ENCODE measurements at places on chromosomes 12 and 14.
A peak's percentile ranks its signal among the peaks of the same experiment; 100 is the strongest.

- peak; percentile 32 for DNase-seq
Measured at GRCh38 chr14:81211844-81212243, 8.9 kb downstream of the GTF2A1 start.

- no peak for DNase-seq
Measured at GRCh38 chr12:68479261-68479895, 131.3 kb upstream of the RAP1B start.

DNA sequence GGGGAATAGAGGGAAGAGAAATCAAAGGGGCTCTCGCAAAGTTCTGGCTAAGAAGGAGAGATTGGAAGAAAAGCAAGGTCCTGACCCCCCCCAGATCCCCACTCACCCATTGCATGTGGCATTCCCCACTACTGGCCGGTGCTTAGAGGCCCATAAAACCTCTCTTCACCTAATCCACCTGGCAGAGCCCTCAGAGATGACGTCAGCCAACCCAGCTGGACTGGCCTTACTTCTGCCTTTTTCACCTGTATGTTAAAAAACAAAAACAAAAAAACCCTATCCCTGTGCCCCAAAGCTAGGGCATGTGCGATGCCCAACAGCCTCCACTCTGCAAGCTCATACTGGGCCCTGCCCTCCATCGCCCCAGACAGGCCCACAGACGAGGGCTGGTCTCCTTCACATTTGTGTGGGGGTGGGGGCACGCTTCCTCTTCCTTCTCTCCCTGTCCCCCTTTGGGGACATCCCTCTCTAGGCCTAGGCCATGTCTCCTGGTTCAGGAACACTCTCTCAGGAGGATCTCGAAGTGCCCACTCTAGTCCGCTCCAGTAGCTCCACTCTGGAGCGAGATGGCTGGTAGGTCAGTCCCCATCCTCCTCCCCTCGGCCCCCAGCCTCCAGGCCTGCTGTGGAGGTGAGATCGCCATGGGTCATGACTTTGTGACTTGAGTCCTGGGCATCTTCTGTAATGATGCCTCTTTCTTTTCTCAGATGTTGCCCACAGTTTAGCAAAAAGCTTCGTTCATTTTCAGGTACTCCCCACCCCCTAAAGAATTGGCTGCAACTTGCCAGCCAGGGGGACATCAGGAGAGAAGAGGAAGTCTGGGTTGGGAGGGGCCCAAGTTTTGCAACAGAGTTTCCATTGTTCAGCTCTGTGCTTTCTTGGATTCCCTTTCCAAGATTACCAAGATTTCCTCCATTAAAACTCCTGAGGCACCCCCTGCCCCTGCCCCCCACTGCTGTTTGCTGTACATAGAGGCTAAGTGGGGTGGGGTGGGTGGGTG, 37.0 kb downstream of the FIGNL2 start:
- no peak for DNase-seq

DNA sequence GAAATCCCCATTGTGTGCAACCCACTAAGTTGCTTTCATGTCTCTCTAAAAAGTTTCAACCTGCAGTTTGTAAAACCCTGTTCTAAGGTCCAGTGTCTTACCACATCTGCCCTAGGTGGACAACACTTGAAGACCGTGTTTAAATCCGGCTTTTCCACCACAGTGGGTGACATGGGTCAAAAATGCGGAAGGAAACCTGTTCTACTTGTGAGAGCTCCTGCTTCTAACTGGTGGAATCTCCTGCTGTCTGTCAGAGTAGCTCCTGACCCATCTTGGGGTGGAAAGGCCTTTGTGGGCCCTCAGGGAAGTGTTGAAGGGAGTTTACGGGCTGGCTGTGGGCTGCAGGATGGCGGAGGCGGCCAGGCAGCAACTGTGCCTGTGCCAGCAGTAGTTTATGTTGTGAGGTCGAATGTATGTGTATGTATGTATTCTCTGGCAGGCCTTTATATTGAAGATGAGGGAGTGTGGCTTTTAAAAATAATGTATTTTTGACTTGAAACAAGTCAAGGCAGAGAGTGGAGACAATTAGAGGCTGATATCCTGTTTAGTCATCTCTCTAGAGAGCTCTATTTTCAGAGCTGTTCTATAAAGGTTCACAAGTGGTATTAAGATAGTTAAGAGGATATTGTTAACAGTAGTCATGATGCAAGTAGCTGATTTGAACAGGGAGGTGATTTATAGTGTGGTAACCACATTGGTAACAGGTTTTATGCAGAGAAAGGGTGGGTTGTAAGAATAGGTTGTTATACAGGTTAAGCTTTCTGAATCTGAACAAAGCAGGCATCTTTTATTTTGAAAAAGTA, 67.0 kb downstream of the PRKCH start:
- DNase-seq = peak; percentile 5

DNA sequence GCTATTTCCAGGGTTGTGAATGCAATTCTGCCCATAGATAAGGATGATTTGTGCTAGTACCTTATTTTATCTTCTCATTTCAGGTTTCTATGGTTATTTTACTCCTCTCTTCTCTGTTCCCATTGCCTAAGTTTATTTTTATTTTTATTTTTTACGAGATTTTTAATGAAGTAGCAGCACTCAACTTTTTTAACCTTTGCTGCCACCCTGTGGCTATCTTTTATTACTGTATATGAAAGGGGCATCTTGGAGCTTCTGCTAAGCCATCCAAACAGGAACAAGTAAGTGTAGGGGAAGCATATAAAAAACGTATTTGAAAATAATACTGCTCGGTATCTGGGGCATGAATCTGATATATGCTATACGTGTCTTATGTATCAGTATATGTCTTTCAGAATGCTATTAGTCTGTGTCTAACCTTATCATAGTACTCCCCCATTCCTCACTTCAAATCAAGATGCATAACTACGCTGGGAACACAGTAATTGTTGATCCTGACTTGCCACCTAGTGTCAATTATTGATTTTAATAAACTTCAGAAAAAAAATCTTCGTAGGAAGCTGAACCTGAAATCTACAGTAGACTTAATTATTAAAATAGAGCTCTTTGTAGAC, 60.3 kb downstream of the KLRG1 start:
- DNase-seq = peak; percentile 62

GRCh38 chr14:51443195-51444018, 203.4 kb downstream of the TMX1 start:
- peak; percentile 71 for DNase-seq

DNA sequence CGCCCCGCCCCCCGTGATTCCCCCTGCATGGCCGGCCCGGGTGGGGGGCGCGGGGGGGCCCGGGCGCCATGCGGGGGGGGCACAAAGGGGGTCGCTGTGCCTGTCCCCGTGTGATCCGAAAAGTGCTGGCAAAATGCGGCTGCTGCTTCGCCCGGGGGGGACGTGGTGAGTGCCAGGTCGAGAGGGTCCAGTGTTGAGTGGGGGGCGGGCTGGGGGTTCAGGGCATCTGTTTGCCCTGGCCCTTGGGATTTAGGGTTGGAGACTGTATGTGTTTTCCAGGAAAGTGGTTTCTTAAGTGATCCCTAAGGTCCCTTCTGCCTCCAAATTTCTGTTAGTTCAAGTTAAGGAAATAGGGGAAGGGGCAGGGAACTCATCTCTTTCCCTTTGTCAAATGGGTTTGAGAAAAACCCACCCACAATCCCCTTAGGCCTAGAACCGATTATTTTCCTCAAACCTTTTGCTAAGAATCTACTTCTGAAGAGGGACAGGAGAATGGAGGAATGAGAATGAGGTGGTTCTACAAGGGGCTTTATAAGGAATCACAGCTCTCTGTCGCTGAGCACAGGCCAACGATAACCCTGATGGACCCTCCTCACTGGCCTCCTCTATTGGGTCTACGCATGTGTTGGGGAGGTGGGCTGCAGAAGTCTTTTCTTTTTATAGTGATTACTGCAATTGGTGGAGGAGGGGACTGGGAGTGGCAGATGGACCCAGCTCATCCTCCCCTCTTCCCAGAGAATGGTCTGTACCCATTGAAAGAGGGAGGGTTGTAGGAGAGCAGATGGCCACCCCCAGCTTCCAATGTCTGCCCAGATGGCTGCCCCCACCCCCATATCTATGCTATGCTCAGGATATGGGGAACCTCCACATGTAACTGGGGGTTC, 834 bp downstream of the ARHGEF25 start:
- DNase-seq = no peak

DNA sequence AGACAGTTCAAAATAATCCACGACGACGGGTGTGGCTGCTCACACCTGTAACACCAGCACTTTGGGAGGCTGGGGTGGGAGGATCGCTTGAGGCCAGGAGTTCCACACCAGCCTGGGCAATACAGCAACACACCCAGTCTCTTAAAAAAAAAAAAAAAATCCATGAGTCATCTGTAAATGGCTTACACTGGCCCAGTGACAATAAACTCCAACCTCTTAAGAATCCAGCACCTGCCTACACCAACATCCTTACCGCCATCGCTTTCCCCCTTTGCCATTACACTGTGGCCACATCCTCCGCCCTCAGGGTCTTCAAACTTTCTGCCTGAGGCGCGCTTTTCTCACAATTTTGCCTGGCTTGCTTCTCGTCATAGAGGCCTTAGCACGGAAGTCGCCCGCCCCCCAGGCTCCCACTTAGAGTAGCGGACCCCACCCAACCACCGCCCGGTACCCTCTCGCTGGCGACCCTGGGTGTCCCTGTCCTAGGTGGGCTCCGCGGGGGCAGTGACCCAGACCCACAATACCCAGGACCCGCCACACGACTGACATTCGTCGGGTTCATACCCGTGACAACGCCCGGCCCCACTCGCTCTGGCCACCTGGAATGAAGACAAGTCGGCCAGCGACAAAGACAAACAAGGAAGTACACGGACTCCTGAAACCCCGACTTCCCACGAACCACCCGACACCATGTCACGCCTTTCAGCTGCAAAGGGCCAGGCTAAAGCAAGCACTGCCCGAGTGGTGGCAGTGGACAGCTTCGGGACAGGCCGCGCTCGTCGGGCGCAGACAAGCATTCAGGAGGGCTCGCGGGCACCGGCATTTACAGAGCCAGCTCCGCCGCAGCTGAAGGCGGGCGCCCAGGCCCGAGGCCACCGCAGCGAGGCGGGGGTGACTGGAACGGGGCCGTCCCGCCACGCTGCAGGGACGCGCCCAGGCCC, 636 bp downstream of the GOLGA3 start:
- peak; percentile 75 for DNase-seq

- DNase-seq = no peak
Measured at GRCh38 chr14:76918256-76918781, 92.1 kb downstream of the LRRC74A start.

GRCh38 chr12:85310456-85311076, 30.5 kb downstream of the ALX1 start:
- DNase-seq = peak; percentile 33

DNA sequence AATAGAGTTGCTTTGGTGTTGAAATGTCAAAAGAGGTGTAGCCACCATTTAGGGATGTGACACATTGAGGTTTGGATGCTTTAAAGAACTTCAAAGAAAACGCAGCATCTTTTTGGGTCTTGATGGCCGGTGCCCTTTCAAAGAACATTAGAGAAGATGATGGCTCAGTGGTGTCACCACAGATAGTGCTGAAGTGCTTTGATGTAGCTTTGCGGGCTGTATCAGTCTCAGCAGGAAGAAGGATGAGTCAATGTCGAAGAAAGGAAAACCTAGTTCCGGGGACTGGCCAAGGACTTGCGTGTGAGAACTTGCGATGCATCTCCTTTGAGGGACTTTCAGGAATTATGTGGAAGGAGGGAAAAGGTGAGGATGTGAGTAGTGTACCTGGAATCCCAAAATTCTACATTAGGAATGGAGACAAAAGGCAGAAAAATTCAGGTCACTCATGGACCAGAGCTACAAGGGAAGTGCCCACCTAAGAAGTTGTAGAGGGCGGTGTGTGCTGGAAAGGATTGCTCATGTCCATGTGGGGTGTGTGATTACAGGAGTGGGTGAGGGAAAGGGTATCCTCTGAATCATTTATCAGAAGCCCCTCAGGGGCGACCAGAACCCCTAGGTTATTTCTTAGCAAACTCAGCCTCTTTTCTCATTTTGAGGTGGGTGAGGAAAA, 39.7 kb upstream of the GZMB start:
- DNase-seq = no peak

GRCh38 chr12:112973818-112974231, 4.5 kb upstream of the OAS2 start:
- DNase-seq = no peak

- no peak for DNase-seq
Measured at GRCh38 chr12:66984962-66985361, 284.2 kb upstream of the CAND1 start.

DNA sequence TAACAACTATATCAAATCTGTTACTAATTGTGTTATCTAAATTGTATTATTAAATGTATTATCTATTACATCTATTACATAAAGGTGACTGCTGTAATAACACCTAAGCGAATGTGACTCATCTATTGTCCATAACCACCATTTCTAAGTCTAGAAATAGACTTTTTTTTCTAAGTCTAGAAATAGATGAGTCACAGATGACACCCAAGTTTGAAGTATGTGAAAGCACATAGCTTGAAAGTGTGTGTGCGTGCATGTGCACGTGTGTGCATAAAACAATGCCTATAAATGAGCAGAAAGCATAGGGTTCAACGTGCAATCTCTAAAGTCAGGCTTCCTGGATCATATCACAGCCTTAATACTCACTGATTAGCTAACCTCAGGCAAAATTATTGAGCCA, 451.3 kb upstream of the USP15 start:
- no peak for DNase-seq

DNA sequence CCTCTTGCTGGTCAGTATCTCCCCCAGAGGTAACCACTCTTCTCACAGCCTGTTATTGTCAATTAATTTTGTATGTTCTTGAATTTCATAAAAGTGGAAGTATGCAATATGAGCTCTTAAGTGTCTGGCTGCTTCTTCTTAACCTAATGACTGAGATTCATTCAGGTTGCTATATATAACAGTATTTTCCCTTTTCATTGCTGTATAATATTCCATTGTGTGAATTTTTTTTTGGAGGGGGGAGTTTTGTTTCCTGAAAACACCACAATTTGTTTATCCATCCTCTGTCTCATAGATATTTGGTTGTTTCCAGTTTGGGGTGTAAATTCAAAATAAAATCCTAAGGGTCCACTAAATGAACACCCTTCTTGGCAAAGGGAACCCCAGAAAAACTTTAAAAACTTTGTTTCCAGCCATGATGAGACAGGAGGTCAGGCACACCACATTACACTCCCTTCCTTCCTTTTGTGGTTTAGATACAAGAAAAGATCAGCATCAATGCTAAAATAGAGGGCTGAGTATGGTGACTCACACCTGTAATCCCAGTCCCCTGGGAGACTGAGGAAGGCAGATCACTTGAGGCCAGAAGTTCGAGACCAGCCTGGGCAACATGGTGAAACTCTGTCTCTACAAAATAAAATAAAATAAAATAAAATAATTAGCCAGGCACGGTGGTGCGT, 4.1 kb upstream of the DAO start:
- no peak for DNase-seq

DNA sequence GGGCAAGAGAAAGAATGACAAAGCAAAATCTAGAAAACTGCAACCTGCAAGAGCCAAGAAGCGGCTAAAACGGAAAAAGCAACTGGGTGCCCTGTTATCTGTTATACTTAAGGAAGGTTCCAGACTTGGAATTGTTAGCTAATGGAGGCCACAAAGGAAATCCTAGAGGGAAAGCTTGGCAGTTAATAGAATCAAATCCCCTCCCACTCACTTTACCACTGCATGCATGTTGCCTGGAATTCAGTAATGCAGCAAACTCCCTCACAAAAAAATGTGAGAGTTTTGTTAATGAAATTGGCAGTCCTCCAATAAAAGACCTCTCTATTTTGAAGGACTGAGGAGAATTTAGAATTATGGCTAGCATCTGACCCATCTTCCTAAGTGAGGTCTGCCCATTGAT, 164.2 kb upstream of the SOX5 start:
- no peak for DNase-seq

- DNase-seq = no peak
Measured at GRCh38 chr14:26593357-26593756, 4.5 kb downstream of the NOVA1 start.

GRCh38 chr14:56199095-56199981, 81.1 kb downstream of the PELI2 start:
- peak; percentile 85 for DNase-seq

GRCh38 chr12:131366261-131366871, 344.5 kb upstream of the SFSWAP start:
- DNase-seq = no peak

Measured in ELR (cell line).